ENCODE measurements at places on chromosomes 13 and 19. TPM values are rescaled to one million over a fixed set of nuclear protein-coding genes. Genes with fewer than 3 reads are reported as not detected.

The ATP4A gene
- total RNA-seq: not detected

The ALDH16A1 gene
- 17.1 TPM for total RNA-seq

The CYP4F8 gene
- total RNA-seq: not detected

The SLC8A2 gene
- 0.72 TPM for total RNA-seq

The NEK5 gene
- total RNA-seq: 1.4 TPM

The GARRE1 gene
- total RNA-seq: 73.2 TPM

The AMER2 gene
- total RNA-seq: not detected

The KISS1R gene
- not detected for total RNA-seq

Data from aorta (tissue), 5 donors.